Amniotic epithelial cell (primary cell): ENCODE measurements at places on chromosomes 1 and 21.

- DNase-seq: no peak
Observed at GRCh38 chr1:100213141-100213540, 35.1 kb upstream of the LRRC39 start.

DNA sequence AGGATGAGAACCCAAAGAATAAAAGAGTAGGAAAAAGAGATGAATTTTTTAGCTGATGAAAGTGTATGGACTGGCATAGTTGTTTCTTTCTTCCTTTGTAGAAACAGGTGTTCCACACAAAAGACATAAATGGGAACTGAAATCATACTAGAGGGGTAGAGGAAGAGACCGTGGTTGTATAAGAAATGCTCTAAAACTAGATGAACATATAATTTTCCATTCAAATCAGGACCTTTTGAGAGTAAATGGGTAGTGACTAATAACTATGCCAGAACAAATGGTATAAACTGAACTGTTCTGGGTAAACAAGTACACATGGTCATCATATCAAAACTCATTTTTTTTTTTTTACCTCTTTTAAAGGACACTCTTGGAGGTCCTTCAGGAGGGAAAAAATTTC is 344.2 kb downstream of the VAV3 start:
- DNase-seq: no peak

DNA sequence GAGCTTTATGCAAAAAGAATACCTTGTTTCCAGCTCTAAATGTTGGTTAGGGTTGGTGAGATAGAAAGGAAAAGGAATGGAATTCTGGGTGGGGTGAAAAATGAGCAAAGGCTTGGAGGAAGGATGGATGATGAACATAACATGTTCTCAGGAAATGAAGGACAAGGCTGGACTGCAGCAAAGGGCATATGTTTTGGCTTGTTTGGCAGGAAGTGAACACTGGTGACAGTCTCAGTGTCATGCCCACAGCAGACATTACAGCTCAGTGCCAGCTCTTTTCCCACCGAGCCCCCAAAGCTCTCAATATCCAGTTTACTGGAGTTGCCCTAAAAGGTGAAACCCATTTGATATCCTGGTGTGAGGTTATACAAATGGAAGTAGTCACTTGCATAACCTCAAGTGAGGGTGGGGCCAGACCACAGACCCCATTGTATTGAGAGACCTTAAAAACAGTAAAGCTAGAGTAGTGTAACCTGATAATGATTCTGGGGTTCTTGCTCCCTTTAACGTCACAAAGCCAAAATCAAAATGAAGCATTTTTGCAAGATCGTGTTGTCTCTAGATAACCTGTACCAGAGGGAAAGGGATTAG is 270.6 kb downstream of the NFIA start:
- no peak for DNase-seq

DNA sequence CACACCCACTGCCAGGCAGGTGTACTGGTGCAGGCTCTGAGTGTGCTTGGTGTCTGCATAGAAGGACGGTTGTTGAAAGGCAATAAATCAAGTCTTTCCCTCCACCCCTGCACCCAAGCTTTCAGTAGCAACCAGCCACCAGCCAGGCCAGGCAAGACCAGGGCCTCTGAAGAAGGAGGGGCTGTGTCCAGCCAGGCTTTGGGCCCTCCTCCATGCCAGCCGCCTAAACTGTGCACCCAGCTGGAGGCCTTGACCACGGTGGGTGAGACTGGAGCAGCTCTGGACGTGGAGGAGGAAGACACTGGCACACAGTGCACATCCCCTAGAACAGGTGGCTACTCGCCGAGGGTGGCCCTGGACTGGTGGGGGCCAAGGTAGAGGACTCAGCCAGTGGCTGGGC is 4.9 kb downstream of the OLIG2 start:
- no peak for DNase-seq

- peak; percentile 10 for DNase-seq
Observed at GRCh38 chr1:100455478-100456072, 82.4 kb upstream of the GPR88 start.

DNA sequence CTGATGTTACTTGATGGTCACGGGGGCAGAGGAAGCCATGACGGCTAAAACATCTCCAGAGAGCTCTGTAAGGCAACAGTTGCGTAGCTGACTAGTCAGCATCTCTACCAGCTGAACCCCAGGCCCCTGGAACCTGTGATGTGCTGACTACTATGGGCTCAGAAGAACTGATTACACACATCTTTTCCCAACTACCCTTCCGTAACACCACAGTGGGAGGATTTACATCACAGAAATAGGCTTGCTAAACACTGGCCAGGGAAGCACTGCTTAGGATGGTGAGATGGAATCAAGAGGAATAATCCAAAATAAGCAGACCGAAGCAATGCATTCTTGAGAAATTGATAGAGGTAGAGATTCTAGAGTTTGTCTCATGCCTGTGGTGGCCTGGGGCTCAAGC is 122.5 kb downstream of the SMYD2 start:
- peak; percentile 63 for DNase-seq

DNA sequence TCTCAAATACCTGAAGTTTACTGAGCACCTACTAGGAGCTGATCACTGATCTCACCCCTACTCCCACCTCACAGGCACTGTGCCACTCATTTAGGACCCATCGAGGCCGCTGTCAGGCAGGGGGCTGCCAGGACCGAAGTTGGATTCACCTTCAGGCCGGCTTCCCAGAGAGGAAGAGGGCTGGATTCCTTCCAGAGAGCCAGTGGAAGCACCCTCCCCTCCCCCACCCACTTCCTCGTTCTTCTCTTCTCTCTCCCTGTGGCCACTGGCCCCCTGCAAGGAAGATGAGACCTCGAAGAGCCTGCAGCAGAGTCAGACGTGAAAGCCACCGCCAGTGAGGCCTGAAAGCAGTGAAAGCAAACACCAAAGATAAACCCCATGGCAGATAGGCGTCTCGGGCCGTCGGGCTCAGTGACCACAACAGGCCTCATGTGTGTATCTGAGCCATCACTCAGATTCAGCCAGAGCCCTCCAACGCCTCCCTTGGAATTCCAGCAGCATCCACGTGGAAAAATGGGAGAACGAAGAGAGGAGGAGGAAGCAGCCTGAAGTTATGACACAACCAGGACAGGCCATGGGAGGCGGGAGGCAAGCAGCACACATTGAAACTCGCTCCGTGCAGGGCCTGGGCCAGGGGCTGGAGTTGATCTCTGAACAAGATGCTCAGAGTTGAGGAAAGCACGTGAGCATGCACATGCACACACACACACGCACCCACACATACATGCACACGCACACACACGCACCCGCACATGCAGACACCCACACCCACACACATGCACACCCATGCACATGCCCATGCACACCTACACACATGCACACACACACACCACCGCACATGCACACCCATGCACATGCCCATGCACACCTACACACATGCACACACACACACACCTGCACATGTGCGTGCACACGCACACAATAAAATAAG is 6.2 kb upstream of the AGTRAP start:
- DNase-seq: peak; percentile 82

DNA sequence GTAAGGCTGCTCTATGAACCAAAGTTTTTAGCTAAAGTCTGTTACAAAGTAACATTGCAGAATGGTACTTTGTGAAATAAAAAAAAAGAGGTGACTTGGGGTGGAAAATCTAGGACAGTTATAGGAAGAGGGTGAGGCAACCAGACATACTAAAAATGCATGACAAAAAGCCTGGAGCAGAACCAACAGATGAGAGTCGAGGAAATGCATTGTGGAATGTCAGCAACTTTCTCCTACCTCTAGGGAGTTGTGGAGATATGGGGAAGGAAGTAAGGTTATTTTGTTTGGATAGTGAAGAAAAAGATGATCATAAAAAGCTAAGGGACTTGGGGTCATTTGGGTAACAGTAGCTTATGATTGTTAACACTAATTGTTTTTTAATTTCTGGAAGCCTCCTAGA is 295.6 kb downstream of the S1PR1 start:
- no peak for DNase-seq

DNA sequence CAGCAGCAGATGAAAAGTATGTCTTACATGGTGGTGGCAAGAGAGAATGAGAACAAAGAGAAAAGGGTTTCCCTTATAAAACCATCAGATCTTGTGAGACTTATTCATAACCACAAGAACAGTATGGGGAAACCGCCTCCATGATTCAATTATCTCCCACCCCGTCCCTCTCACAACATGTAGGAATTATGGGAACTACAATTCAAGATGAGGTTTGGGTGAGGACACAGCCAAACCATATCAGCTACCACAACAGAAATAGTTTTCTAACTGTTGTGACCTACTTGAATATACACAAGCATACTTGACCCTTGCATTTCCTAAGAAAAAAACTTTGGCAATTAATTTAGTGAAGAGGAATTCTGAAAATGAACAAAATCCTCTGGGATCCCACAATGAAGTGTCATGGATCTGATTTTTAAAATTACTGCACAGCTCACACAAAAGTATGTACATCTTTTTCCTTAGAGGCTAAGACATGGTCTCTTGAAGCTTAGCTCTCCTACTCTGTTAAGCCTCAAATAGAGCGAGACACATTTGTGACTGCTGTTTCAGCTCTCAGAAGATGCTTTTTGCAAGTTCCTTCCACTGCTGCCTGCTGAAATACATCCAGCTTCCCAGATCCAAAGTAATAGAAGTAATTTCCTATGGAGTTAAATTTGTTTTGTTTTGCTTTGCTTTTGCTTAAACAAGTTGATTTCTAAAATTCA is 265.8 kb downstream of the DPYD start:
- DNase-seq: peak; percentile 91

DNA sequence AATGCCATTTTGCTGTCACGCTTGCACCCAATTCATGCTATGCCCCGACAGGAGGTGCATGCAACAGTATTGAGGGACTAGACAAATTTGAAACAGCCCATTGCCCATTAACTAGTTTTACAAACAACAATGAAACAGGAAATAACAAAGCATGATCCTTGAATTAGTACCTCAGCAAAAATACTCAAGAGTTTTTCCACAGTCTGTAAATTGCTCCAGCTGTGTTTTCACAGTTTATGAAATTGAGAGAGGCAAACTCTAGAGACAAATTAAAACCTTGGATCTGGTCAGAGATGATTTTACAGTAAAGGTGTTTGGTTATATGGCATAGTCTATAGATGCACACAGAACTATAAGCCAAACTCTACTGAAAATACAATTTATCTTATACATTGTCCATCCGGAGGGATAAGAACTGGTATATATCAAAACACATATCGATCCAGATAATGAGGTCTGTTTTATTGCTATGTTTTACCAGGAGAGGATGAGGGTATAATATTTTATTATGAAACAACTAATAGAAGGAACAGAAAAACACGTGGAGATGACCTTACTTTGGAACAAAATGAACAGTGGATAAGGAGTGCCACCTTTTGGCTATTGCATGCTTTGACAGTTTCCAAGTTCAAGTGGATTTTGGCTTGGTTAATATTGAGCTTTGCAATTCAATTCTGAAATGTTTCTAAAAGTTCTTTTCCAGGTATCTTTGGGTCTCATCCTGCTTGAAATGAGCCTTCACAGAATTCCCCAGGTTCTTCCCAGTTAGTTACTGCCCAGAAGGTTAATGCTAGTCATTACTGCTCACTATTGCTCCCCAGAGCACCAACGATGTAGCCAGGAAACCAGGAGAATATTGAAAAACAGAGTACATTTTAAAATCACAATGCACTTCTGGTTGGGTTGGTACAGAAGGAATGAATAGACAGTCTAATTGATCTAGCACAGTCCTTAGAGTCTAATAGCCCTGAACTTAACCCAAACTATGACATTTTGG is 45.7 kb downstream of the ZC3H11B start:
- peak; percentile 72 for DNase-seq

DNA sequence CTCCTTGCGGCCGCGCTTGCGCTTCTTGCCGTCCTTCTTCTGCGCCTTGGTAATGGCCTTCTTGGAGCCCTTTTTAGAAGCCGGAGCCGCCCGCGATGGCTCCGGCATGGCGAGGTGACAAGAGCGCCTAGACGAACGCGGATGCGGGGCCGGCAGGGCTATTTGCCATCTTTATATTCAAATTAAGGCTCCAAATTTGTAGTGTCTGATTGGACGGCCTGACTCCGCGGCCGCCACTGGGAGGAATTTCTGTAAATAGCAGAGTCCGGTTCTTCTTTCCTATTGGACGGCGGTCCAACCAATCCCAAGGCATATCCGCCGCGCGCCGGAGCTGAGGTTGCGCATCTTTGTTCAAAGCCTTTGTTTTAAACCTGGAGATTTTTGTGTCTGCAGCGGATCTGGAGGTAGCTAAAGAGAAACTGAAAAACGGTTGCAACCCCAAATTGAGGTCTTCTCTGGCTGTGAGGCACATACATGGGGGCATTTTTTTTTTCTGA is 22.6 kb upstream of the RNF187 start:
- DNase-seq: peak; percentile 77

DNA sequence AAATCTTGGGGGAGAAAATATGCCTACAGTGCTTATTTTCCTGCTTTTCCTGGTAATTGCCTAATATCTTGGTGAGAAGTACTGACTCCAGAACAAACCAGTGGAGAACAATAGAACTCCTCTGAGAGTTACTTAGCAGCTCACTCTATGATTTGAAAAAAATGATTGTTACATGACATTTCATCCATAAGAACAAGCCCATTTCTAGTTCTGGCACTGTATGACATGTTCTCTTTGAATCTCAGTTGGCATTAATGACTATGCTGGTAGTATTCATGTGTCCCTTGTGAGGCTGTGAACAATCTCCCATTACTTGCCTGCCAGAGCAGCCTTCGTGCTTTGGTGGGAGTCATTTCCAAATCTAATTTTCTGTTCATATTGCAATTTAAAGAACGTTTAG is 58.0 kb downstream of the CLIC4 start:
- no peak for DNase-seq
